ENCODE measurements at places on chromosomes 13 and 19. TPM values are rescaled to one million over a fixed set of nuclear protein-coding genes. Genes with fewer than 3 reads are reported as not detected.

DNA sequence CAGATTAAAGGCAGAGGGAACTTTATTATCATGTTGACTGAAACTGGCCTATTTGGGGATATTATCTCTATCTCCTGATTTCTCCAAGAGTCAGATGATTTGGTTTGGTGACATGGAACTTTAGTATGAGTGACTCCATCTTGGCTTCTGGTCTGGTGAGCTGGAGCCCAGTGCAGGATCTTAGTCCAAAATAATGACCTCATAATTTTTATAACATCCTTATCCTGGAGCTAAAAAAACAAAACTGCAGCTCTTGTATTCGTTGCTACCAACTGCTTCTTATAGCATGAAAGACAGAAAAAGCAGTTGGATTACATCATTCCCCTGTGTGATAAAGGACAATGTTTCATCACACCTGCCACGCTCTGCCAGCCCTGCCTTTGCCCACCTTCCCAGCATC is 39.3 kb upstream of the RNF17 start:
- no peak for DNase-seq

GRCh38 chr19:2089001-2089711 is 7.0 kb downstream of the MOB3A start:
- no peak for DNase-seq

GRCh38 chr13:30088312-30088855 is 219.0 kb downstream of the KATNAL1 start:
- DNase-seq: no peak

DNA sequence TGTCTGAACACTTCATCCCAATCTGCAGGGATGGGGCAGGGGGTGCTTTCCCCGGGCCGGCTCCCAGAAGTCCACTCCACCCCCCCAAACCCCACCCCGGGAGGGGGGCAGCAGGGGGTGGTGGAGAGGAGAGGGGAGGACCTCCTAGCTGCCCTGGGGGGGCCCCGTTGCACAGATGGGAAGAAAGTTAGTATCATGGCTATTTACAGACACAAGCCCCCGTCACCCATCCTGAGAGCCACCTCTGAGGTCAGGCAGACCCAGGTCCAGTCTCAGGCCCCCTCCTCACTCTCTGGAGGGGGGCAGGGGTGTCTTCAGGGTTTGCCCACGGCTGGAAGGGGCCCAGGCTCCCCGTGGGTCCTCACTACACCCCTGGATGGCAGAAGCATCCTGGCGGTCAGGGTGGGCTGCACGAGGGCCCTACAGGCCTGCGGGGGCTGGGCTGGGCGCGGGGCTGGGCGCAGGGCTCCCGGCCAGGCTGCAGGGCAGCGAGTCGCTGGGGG is 5.8 kb upstream of the REXO1 start:
- DNase-seq: no peak

DNA sequence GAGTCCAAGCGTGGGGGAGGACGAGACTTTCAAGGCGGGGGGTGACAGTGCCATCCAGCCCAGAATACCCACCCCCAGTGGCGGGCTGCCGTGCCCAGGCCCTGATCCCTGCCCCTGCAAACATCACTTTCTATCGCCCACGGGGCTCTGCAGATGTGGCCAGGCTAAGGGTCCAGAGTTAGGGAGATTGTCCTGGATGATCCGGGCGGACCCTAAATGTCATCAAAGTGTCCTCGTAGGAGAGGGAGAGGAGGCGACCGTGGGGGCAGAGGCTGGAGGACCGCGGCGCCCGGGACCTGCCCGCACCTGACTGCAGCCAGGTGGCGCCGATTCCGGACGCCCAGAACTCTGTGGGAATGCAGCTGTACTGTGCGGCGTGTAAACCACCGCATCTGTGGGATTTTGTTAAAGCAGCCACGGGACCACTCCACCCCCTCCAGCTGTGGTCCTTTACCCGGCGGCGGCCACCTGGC is 32.4 kb downstream of the GJA3 start:
- DNase-seq: peak; percentile 75

- DNase-seq: no peak
These were observed 104.8 kb downstream of the ZIC5 start for GRCh38 chr13:99866781-99867180.

- no peak for DNase-seq
These were observed 1.9 kb upstream of the MRPS31 start for GRCh38 chr13:40772765-40773473.

GRCh38 chr13:113122550-113123225 is at the start of gene F10:
Gene F10 (plus strand): TSS chr13:113122799. CDS start chr13:113122856, 57 bp downstream.
- DNase-seq: peak; percentile 42

DNA sequence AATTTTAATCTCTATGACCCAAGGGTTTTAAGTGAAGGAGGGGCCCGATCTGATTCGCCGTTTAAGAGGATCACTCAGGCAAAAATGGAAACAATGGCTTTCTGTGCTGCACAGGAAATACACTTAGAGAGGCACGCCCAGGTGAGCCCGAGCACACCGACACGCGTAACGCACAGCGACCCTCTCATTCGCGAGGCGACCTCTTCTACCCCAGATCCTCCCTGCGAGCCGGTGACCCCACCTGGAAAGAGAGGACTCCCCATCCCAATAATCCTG is 216 bp downstream of the SH2D3A start:
- no peak for DNase-seq

DNA sequence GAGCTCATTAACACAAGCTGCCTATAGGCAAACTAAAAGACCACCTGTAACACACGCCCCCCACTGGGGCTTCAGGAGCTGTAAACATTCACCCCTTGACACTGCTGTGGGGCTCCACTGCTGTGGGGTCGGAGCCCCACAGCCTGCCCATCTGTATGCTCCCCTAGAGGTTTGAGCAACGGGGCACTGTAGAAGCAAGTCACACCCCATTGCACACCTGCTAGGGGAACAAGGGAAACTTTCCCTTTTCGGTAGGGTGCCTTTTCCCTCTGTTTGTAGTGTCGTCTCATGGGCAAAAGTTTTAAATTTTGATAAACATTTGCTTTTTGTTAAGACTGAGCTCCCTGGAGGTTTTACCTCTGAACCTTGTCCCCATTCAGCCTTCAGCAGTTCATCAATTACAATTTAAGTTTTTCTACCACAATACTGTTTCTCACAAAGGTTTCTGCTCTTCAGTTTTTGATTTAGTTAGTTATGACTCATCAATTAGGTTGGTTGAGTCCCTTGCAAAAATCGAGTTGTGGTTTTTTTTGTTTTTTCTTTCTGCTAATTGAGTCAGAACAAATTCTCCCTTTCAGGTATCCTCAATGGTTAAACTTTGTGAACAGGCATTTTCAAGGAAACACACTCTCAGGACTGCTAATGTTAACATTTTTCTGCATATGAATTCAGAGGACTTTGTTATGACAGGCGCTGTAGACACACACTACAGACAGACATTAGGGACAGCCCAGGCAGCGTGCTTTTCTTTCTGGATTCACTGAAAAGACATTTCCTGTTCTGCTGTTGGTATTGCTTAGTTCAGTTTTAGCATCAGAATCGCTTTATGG is 35.1 kb downstream of the ZNF433 start:
- DNase-seq: no peak

DNA sequence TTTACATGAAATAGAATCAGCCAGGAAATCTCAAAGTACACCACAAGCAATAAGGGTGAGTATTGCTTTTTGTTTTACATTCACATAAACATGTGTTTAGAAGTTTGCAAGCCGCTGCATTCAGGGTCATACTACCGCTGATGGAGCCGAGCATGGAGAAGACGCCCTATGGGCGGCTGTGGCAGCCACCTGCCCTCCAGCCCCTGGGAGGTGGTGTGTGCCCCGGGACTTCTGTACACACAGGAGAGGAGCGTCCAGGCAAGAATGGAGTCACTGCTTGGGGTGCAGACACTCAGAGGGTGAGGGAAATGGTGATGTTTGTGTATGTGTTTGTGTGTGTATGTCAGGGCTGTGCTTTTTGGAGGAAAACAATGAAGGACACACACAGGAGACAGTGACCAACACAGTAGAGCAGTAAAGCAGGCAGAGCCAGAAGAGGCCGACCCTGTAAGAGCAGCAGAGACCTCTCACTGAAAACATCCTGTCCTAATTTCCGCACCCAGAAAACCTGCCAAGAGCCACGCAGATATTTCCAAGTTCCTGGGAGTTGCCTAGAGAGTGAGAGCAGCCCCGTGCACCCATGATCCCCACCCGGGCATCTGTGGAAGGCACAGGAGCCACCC is 108.1 kb upstream of the GJB6 start:
- DNase-seq: no peak

- no peak for DNase-seq
These were observed 27.6 kb upstream of the MAP3K10 start for GRCh38 chr19:40163541-40164129.

- DNase-seq: peak; percentile 54
These were observed 1.6 kb downstream of the MEX3D start for GRCh38 chr19:1566392-1567115.

DNA sequence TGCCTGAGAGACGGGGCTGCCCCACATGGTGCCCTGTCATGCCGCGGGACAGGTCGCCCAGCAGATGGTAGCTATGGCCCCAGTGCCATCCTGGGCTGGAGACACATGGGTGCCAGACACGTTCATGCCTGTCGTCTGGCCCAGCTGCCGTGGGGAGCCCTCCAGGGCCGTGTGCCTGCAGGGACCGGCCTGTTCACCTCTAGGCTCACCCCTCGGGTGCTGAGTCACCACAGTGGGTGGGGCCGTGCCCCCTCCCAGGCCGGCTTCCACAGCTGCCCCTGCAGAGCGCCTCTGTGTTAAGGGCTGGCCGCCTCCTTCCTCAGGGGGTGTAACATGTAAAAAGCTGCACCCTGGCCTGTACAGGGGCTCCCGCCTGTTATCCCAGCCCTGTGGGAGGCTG is 36.1 kb downstream of the CSNK1G2 start:
- no peak for DNase-seq

DNA sequence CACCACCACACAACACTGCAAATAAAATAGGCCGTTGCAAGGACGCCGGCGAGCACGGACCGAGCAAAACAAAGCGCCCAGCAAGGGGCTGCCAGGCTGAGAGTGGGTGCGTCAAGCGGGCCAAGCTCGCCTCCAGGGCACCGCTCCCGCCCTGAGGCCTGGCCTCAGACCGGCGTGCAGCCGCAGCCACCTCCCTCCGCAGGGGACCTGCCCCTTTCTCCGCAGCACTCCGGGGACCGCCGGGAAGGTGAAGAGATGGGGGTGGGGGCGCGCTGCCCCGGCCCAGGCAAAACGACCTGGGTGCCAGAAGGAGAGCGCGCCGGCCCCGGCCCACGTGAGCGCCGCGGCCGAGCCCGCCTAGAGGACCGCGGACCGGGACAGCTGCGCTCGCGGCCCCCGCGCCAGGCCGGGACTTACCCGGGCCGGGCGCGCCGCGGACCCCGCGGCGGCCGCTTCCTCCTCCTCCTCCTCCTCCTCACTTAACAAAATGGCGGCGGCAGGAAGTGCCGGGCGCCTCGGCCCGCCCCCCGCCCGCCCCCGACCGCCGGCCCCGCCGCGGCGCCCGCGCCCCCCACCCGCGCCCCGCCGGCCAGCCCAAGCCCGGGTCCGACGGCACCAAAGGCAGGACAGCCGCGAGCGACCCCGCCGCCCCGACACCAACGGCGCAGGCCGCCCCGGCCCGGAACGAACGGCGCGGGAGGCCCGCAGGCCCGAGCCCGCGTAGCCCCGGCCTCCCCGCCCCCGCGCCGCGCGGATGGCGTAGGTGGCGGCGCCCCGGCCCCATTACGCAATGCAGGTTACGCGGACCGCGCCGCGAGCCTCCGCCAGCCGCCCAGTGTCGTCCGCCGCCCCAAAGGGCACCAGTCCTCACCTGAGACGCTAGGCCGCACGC is 674 bp downstream of the BRD4 start:
- peak; percentile 33 for DNase-seq

GRCh38 chr13:100534147-100534843 is 54.3 kb downstream of the GGACT start:
- DNase-seq: no peak

TMEM238 gene
- total RNA-seq: 92.7 TPM

TMEM145 gene
- total RNA-seq: 0.81 TPM

ZNF737 gene
- total RNA-seq: 0.29 TPM

GFY gene
- total RNA-seq: not detected

SRRM5 gene
- 0.50 TPM for total RNA-seq

PROZ gene
- not detected for total RNA-seq

IZUMO2 gene
- total RNA-seq: not detected

PSG3 gene
- total RNA-seq: not detected

ZNF471 gene
- not detected for total RNA-seq

Measured in HT-29 (cell line).